ENCODE measurements at places on chromosomes 5 and 9. TPM values are rescaled to one million over a fixed set of nuclear protein-coding genes. Genes with fewer than 3 reads are reported as not detected.
A peak's percentile ranks its signal among the peaks of the same experiment; 100 is the strongest.

DNA sequence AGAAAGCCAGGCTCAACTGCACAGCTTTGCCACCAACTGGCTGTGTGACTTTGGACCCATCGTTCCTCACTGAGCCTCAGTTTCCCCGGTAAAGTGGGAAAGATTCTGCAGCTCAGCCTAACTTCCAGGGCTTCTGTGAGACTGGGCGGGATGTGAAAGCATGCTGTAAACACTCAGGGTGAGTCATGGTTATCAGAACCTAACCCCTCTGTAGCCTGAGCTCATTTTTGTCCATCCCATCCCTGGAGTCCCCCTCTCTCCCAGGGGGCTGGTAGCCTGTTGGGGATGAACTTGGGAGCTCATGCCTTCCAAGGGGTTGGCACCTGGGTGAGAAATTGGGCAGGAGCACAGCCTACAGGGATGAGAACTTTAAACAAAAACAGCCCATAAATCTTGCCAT, 2.3 kb downstream of the CCDC69 start:
- DNase-seq, result no peak

GRCh38 chr9:35114840-35115628, 628 bp downstream of the ATOSB start:
- peak; percentile 46 for DNase-seq

Gene P4HA2
- 8.1 TPM for total RNA-seq

Gene OR13C3
- total RNA-seq, result not detected

Gene ZNF454
- total RNA-seq, result not detected
